Uterus (tissue), 4 donors: ENCODE measurements at places on chromosomes 5 and 9. TPM values are rescaled to one million over a fixed set of nuclear protein-coding genes. Genes with fewer than 3 reads are reported as not detected.

The STPG3 gene
- not detected for total RNA-seq

The IL3 gene
- total RNA-seq = not detected

The BAAT gene
- total RNA-seq = not detected

The TSSK1B gene
- 0.35 TPM for total RNA-seq

DNA sequence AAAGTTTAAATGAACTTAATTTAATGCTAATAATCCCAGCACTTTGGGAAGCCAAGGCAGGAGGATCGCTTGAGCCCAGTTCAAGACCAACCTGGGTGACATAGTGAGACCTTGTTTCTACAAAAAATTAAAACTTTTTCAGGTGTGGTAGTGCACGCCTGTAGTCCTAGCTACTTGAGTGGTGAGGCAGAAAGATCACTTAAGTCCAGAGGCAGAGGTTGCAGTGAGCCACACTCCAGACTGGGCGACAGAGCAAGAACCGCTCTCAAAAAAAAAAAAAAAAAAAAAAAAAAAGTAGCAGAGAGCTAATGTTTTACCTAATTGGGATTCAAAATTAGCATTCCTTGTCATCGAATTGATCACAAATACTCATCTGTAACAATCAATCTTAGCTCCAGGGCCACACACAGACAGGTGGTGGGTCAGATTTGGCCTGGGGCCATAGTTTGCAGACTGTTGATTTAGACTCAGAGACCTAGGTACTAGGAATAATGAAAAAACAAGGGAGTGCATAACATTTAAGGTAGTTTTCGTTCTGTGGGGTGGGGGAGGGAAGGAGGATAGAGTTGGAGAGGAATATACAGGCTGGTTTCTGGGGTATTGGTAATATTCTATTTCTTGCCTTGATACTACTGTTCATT is 21.4 kb downstream of the HSDL2 start:
- H3K4me1 ChIP-seq = no peaks in the 10 kb centered on the region
- no peaks in the 10 kb centered on the region for H3K27me3 ChIP-seq
- H3K4me3 ChIP-seq = no peak overlapping the region
- no peak for DNase-seq

GRCh38 chr9:80648336-80648735 is 1041.0 kb downstream of the TLE1 start:
- no peaks in the 10 kb centered on the region for H3K36me3 ChIP-seq
- H3K27me3 ChIP-seq = peaks cover 4% of the 10 kb centered on the region
- H3K4me1 ChIP-seq = peaks cover 9% of the 10 kb centered on the region
- no peak for DNase-seq
- H3K4me3 ChIP-seq = no peak overlapping the region

GRCh38 chr9:124815601-124816000 is 37.7 kb upstream of the WDR38 start:
- no peak for DNase-seq
- no peak overlapping the region for H3K4me3 ChIP-seq
- H3K27ac ChIP-seq = no peak overlapping the region
- no peaks in the 10 kb centered on the region for H3K36me3 ChIP-seq

- H3K4me1 ChIP-seq = no peaks in the 10 kb centered on the region
- DNase-seq = no peak
- H3K4me3 ChIP-seq = no peak overlapping the region
Measured at GRCh38 chr5:87195104-87195591, 72.5 kb upstream of the RASA1 start.

GRCh38 chr9:36148311-36149051 is 11.9 kb downstream of the GLIPR2 start:
- H3K27me3 ChIP-seq = no peaks in the 10 kb centered on the region
- DNase-seq = peak; percentile 99
- peak overlapping the region; percentile 89 for H3K27ac ChIP-seq
- H3K4me1 ChIP-seq = peaks cover 12% of the 10 kb centered on the region

GRCh38 chr5:75862872-75863271 is 145.6 kb upstream of the POC5 start:
- H3K27me3 ChIP-seq = no peaks in the 10 kb centered on the region
- H3K36me3 ChIP-seq = no peaks in the 10 kb centered on the region
- no peak overlapping the region for H3K27ac ChIP-seq
- H3K4me1 ChIP-seq = no peaks in the 10 kb centered on the region

- no peaks in the 10 kb centered on the region for H3K36me3 ChIP-seq
- DNase-seq = no peak
- no peaks in the 10 kb centered on the region for H3K4me1 ChIP-seq
Measured at GRCh38 chr9:4375424-4376200, 75.7 kb upstream of the GLIS3 start.

DNA sequence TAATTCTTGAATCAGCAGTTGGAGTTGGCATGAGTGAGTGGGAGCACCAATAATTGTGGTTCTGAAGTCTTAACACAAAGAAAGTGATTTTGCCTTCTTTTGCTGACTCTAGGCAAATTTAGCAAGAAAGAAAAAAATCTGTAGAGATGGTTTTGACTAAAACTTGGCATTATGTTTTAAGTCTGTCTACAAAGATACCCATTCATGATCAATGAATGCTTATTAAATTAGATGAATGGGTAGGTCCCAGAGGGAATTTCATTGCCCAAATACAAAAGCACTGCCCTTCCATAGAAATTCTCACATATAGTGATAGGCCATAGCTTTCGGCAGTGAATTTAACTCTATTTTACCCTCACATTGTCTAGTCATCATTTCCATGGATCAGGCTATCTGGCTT is 428.6 kb upstream of the ADAMTSL1 start:
- no peak for DNase-seq
- no peaks in the 10 kb centered on the region for H3K36me3 ChIP-seq
- no peak overlapping the region for H3K27ac ChIP-seq
- H3K4me3 ChIP-seq = no peak overlapping the region

DNA sequence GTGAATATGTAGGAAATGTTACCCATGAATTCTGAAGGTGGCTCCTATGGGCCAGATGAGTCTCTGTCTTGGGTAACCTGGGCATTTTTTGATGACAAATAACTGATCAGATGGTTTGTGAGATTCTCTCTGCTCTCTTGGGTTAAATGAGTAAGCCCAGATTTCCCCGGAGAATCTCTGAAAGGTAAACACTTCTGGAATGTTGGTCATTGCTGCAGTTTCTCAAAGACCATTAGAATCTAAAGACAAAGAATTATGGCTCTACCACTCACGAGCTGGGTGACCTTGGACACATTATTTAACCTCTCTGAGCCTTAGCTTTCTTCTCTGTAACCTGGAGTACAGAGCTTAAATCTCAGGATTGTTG is 191.2 kb downstream of the DAB2IP start:
- H3K36me3 ChIP-seq = no peaks in the 10 kb centered on the region
- no peak overlapping the region for H3K4me3 ChIP-seq
- no peak for DNase-seq
- no peak overlapping the region for H3K27ac ChIP-seq
- no peaks in the 10 kb centered on the region for H3K27me3 ChIP-seq
- H3K4me1 ChIP-seq = no peaks in the 10 kb centered on the region

DNA sequence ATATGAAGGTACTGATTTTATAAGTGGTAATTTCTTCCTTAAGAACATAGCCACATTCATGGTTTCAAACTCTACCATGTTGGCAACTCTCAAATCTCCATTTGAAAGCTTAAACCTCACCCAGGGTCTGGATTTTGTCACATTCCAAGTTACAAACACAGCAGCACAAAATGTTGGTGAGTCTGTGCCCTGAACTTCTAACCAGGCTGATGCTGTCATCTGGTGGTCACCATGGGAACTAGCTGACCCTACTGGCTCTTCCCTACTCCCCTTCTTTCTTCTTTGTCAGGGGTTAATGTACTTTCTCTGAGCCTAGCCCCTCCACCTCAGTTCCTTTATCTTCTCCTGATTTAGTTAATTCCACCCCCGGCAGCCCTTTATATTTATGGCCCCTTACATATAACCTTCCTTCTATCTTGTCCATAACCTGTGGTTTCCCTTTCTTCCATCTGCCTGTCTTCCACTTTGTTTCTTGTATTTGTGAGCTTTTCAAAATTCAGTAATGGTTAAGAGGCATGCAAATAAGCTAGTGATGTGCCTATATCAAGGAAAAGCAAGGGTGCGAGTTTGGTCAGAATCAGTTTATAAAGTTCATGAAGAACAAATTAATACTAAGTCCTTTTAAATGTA is 35.9 kb downstream of the TGFBR1 start:
- DNase-seq = peak; percentile 28
- H3K4me3 ChIP-seq = no peak overlapping the region
- H3K36me3 ChIP-seq = no peaks in the 10 kb centered on the region
- H3K4me1 ChIP-seq = no peaks in the 10 kb centered on the region
- H3K27ac ChIP-seq = peak overlapping the region; percentile 1

DNA sequence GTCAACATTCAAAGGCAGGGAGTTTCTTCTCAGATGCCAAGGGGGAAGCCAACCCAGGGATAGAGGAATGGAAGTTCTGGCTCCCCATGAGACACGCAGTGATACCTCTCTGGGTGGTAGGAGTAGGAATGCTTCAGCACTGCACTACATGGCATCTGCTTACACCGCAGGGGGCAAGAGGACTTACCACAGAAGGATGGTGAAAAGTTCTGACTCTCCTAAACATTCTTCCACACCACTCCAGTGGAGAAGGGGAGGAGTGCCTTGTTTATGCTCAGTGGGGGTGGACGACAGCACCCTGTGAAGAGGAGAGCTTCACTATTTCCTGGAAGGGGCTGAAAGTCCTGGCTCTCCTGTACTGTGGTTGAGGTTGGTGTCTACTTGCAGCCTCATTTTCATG is 1011.3 kb upstream of the WWC1 start:
- H3K27me3 ChIP-seq = no peaks in the 10 kb centered on the region
- H3K4me1 ChIP-seq = no peaks in the 10 kb centered on the region
- H3K36me3 ChIP-seq = no peaks in the 10 kb centered on the region
- DNase-seq = no peak

GRCh38 chr5:156420665-156421064 is 93.7 kb downstream of the SGCD start:
- DNase-seq = no peak
- no peaks in the 10 kb centered on the region for H3K27me3 ChIP-seq
- H3K4me3 ChIP-seq = no peak overlapping the region
- no peaks in the 10 kb centered on the region for H3K36me3 ChIP-seq

GRCh38 chr9:78091731-78092130 is 60.1 kb upstream of the GNAQ start:
- H3K27me3 ChIP-seq = no peaks in the 10 kb centered on the region
- no peaks in the 10 kb centered on the region for H3K36me3 ChIP-seq
- no peak overlapping the region for H3K4me3 ChIP-seq
- DNase-seq = no peak
- H3K27ac ChIP-seq = no peak overlapping the region

DNA sequence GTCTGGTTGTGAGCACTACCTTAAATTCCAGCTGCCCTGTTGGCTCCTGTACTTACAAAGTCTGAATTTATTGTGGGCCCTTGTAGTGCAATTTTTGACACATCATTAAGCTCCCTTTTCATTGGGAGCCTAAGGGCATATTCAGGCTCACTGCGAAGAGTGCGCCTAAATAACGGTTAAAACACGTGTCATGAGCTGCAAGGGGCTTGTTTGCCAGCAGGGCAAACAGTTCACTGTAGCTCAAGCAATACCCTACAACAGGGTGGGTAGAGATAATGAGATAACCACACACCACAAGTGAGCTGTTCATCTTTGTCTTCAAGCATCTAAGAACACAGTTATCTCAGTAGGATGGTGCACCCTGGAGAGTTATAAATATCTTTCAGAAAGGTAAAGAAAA is 214.2 kb downstream of the SLF1 start:
- no peak overlapping the region for H3K4me3 ChIP-seq
- H3K27me3 ChIP-seq = no peaks in the 10 kb centered on the region
- no peaks in the 10 kb centered on the region for H3K36me3 ChIP-seq
- no peak for DNase-seq
- H3K4me1 ChIP-seq = no peaks in the 10 kb centered on the region

GRCh38 chr9:137580954-137581322 is 2.2 kb upstream of the DPH7 start:
- no peaks in the 10 kb centered on the region for H3K36me3 ChIP-seq
- H3K27ac ChIP-seq = no peak overlapping the region
- H3K4me3 ChIP-seq = no peak overlapping the region
- H3K27me3 ChIP-seq = no peaks in the 10 kb centered on the region
- no peak for DNase-seq
- peaks cover 5% of the 10 kb centered on the region for H3K4me1 ChIP-seq

DNA sequence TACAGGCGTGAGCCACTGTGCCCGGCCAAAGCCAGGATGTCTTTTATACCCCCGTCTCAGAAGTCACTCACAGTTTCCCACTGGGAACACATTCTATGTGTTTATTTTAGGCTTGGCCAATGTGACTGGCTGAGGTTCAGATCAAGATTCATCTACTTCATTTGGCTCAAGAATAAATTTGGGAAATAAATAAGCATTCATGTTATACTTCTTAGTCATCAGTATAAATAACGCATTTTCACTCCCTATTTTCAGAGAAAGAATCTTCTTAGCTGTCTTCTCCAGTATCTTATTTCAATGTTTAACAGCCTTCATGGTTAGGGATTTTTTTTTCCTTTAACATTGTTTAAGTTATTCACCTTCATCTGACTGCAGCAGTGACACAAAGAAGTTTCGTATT is 11.8 kb downstream of the S100Z start:
- H3K27me3 ChIP-seq = no peaks in the 10 kb centered on the region
- no peak for DNase-seq
- no peak overlapping the region for H3K27ac ChIP-seq
- H3K36me3 ChIP-seq = no peaks in the 10 kb centered on the region
